Left ventricle myocardium inferior (tissue), 1 donor: ENCODE measurements at places on chromosomes 3 and 15. TPM values are rescaled to one million over a fixed set of nuclear protein-coding genes. Genes with fewer than 3 reads are reported as not detected.

DNA sequence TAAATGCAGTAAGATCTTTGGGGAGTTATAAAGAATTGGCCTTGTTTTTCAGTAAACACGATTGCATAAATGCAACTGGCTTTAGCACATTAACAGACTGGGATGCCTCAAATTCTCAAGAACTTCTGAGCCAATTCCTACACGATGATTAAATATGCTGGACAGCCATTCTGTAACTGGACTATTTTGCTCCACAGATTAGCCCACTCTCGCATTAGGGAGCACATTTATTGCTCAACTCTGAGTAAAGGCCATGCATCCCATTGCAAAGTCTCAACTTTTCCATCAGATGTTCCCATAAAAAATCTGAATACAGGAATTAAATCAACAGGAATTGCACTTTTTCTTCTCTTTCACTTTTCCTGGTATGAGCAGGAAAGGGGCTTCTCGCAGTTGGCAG is 66.7 kb upstream of the PRICKLE2 start:
- no peak for DNase-seq

Gene RTP4
- 0.93 TPM for total RNA-seq

Gene CPNE4
- 17.9 TPM for total RNA-seq

GRCh38 chr3:169772897-169773816 is at the start of gene MYNN:
Gene MYNN (plus strand): TSS chr3:169773396. CDS start chr3:169774296, 900 bp downstream.
- DNase-seq = peak; percentile 92

DNA sequence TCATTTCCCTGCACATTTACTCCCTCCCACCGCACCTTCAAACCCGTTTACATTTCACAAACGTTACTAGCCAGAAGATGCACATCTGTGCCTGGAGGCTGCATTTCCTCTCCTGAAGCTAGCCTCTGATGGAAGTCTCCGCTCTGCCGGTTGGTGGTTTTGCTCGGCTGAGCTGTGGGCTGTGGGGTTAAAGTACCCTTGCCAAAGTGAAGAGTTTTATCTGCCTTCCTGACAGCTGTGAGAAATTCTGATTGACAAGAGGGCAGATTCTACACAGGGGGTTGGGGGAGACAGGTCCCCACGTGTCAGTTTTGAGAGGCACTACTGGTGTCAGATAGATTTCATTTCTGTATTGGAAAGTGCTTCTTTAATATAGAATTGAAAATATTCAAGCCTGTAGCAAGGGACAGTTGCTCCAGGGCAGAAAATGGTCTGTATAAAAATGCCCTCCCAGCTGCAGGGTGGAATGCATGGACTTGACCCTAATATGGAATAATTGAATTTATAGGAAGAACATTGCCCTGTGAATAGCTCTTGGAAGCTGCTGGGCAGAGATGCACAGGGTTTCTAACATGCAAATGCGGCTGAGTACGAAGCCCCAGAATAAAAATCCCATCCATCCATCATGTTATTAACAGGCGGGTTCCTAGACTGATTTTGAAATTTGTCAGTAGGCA is 201.1 kb upstream of the RGMA start:
- no peak for DNase-seq

- no peak for DNase-seq
These were observed 61.6 kb downstream of the ATP2C1 start for GRCh38 chr3:130955481-130955880.

DNA sequence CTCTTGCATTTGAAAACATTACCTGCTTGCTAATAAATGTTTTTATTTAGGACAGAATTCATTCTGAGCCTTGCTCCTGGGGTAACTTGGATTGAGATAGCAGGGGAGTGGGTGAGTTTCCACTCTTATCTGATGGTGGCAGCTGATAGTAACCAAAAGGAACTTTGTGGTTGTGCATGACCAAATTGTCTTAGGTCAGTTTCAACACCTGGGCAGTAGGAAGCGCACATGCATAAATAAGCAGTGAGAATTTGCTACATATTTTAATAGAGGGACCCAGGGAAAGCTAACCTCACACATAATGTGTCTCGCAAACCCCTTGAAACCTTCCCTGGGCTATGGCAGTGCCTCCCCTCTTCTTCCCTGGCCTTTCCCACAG is 65.4 kb upstream of the XCR1 start:
- no peak for DNase-seq

DNA sequence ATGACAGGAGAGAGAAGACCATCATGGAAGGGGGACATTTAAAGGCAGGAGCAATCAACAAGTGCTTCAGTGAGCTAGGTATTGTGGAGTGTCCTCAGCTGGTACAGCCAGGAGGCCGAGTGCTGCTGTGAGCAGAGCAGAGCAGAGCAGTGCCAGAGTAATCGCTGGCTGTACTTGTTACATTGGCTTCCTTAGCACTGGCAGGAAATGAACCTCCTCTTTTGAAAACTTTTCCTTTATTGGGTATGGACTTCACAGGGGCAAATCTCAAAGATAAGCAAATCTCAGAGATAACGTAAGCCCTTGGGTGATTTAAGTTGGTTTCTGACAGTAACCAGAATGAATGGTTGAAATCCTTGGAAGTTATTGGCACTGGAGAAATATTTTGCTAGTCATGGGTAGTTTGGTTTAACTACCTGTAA is 2.1 kb downstream of the SH3GL3 start:
- DNase-seq = no peak

DNA sequence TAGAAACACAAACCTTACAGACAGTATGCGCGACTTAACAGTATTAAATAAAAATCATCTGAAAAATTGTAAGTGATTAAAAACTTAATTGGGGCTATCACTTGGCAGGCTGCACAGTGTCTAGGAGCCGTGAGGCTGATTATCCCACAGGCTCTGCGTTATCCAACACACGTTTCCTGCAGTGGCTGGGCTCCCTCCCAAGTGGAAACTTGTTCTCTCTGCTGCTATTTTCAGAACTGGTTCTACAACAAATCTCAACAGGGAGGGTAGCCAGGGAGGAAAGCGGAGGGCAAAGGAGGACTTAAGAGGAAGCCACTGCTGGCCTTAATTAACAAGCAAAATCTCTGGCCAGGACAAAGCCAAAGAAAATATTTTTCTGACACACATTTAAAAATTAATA is 555.2 kb downstream of the MAGI1 start:
- peak; percentile 74 for DNase-seq

DNA sequence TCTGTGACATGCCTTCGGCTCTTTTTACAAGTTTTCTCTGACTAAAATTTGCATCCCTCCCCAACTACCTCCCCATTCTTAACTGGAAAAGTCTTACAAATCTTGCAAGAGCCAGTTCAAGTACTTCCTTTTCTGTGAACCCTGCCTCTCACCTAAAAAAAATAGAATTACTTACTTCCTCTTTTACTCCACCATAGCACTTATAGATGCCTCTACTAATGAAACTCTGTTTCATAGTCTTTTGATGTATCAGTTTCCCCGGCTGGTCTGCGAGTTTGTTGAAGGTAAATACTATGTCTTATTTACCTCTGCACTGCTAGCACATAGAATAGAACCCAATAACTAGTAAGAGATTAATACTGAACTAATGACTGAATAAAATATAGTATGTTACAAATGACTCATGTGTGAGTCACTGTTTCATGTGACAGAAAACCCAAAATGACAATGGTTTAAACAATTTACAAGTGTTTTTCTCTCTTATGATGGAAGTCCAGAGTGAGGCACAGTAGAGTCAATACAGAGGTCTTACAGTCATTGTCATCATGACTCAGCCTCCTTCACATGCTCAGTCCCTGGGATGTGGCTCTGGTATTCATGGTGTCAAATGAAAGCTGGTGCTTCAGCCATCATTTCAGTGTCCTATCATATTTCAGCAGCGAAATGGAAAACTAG is 393.5 kb downstream of the RSL24D1 start:
- no peak for DNase-seq

DNA sequence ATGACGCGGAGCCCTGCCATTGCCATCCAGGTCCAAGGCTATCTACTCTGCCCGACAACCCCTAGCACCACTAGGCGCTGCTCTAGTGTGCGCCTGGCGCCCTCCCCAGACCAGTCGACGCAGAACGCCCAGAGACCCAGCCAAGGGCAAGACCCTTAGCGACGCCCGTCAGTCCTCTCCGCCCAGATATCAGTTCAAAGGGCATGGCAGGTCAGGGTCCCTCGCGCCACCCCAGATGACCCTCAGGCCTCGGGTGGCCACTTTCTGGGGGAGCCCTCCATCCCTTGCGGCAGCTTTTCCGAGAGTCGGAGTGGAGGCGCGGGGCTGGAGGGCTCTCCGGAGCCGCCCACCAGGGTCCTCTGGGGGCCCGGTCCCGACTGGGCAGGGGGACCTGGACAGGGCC is 371 bp upstream of the CLSTN2 start:
- peak; percentile 69 for DNase-seq

DNA sequence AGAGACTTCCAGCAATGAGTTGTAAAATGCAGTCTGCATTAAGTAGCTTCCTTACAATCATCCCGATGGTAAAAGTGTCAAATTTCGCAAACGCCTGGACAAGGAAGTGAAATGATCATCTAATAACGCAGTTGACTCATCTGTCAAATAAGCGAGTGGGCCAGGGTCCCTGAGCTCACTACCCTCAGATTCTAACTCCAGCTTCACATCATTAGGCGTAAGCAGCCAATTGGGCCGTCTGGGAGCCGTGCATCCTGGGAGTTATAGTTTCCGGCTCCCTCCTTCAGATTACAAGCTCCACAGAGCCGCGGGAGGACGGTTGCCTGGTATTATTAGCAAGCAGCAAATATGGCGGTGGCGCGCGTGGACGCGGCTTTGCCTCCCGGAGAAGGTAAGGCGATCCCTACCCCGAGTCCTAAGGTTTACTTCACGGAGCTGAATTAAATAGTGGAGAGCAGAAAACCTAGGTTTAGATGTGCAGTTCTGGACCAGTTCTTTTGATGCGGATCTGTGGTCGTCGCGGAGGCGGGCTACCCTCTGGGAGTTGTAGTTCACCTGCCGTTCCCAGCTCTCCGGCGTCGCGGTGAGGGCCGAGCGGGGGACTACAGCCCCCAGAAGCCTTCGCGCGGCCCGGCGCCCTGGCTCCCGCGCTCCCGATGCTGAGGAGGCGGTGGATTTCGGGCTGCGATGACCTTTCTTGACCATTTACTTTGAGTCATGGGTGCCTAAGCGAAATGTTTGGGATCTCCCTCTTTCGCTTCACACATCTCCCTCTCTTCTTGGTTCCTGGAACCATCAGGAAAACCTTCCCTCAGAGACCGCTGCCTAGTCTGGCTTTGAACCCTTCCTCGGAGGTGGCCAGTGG is at the start of gene CEP97:
Gene CEP97, plus strand, starts transcription at position 286 of the 865 bp plus-strand sequence. Its CDS starts 63 bp downstream, at position 349.
- peak; percentile 89 for DNase-seq
